ENCODE measurements at places on chromosomes 5 and 9.

- DNase-seq = no peak
Observed at GRCh38 chr5:112154940-112155686, 264.0 kb downstream of the EPB41L4A start.

DNA sequence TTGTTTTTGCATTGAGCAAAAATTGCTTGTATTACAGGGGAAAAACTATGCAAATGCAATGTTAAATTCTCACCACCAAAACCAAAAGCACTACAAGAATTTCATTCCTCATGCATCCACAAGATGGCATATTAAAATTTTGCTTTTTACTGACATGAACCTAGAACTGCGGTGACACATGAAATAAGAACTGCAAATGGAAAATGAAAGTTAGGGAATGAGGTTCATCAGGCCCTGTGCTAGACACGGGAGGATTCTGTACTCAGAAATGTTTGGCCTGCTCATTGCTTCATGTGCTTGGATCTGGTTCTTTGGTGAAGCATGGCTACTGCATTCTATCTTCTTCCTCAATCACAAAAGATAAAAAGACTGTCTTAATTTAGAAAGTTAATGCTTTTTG, 9.1 kb upstream of the RFK start:
- DNase-seq = peak; percentile 48

DNA sequence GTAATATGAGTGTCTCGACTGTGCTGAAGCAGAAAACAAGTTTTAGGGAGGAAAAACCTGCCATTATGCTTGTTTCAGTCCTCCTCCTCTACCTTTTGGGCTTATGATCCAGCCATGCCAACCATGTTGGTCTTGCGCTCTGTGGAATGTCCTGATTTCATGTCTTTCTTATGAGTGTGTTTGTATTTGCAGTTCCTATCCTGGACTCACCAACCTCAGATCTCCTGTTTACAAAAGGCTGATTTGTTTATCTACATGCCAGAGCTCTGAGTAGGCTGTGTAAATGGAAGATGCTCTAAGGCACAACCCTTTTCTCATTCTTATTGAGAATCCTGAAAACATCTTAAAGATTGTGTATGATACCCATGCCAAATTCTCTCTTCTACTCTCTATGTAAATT, 138.6 kb downstream of the ARHGEF28 start:
- no peak for DNase-seq

DNA sequence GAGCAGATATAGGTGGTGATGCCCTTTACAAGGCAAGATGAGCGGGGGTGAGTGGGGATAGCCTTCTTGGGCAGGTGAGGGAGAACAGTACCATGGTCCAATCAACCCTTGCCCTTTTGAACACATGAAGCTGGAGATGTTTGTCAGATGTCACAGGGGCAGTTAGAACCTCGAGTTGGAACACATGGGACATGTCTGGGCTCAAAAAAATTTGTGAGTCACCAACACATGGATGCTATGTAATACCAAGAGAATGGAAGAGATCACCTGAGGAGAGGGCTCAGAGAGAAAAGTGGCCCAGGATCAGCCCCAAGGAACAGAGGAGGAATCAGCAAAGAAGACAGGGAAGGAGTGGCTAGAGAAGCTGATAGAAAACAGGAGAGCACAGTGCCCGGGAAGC, 4.7 kb downstream of the PHYKPL start:
- DNase-seq = no peak

DNA sequence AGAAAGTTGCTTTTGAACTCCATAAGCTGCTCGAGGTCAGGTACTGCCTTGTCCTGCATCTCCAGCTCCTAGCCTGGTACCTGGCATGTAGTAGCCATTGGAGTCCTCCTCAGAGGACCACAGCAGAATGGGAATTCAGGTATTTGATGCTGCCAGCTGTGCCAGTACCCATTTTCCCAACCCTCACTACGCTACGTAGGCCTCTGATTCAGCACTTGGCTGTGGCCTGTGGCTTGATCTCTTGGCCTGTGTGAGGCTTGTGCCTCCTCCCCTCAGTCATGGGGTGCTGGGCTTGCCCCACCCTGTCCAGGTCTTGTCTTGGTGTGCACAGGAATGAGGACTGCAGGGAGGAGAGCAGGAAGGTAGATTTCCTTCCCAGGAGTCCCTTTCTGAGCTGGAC, 11.8 kb downstream of the OTULIN start:
- no peak for DNase-seq

DNA sequence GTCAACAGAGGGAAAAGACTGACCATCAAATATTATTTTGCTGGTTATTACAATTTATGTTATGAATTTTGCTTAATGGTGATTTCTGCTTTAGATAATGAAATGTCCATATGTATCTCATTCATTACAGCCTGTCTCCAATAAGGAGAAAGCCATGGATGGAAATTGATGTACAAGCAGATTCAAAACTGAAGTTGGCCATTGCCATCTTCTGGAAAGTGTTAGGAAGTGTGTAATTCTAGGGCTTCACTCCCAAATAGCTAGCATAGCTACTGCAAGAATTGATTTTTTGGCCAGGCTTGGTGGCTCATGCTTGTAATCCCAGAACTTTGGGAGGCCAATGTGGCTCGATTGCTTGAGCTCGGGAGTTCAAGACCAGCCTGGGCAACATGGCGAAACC, 45.8 kb downstream of the DYNC2I2 start:
- no peak for DNase-seq

- no peak for DNase-seq
Observed at GRCh38 chr9:13970018-13970417, 343.9 kb downstream of the NFIB start.

- no peak for DNase-seq
Observed at GRCh38 chr9:133731876-133732638, 6.1 kb downstream of the SARDH start.

DNA sequence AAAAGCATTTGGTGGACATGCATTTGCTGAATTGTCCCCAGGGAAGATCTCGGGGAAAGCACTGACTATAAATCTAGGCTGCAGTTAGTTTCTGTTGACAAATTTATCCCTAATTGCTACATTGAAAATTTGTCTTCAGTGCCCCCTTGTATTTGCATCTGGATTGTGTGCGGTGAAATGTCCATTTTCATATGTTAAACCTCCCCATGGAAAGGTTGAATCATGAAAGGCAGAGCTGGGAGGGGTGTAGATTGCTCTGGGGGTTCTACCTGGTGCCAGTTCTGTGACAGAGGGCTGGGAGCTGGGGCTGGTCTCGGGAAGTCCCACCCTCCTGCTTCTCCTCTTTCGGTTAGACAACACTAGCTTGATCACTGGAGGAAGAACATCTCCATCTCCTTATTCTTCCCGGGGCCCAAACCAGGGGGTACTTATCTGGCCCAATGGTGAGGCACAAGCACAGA, 101.9 kb downstream of the GADD45G start:
- peak; percentile 32 for DNase-seq
